ENCODE measurements at places on chromosomes 11 and 22. TPM values are rescaled to one million over a fixed set of nuclear protein-coding genes. Genes with fewer than 3 reads are reported as not detected.

LMO2 gene
- total RNA-seq, result 18.4 TPM

DNA sequence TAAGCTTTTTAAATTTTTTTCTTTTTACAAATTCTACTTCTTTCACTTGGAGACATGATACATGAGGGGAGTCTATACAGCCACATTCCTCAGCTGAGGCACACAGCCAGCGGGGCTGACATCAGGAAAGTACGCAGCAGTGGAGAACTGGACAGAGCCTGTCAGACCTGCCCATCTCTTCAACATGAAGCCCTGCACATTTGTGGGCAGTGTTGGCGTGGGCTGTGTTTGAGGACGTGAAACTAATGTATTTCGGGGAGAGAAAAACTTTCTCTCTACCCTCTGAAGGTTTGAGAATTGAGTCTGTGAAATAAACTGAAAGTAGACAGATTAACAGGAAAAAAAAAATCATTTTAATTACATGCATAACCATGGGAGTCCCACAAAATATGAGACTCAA, 84.8 kb upstream of the HTATIP2 start:
- DNase-seq, result no peak

DNA sequence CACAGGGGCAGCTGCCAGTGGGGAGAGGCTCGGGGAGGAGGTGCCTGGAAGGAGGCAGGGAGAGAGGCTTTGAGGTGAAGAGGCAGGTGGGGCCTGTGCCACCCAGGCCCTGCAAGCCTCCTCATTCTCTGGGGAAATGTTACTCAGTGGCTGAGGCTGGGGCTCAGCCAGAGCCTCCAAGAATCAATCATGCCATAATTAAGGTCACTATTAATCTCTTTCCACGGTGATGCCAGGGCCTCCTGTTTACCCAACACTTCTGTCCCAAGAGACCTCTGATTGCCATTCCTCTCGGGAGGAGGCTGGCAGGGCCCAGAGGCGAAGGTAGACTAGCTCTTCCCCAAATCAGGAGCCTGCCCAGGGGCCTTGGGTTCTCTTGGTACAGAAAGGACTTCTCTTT, 38.4 kb downstream of the GDPD5 start:
- no peak for DNase-seq

DNA sequence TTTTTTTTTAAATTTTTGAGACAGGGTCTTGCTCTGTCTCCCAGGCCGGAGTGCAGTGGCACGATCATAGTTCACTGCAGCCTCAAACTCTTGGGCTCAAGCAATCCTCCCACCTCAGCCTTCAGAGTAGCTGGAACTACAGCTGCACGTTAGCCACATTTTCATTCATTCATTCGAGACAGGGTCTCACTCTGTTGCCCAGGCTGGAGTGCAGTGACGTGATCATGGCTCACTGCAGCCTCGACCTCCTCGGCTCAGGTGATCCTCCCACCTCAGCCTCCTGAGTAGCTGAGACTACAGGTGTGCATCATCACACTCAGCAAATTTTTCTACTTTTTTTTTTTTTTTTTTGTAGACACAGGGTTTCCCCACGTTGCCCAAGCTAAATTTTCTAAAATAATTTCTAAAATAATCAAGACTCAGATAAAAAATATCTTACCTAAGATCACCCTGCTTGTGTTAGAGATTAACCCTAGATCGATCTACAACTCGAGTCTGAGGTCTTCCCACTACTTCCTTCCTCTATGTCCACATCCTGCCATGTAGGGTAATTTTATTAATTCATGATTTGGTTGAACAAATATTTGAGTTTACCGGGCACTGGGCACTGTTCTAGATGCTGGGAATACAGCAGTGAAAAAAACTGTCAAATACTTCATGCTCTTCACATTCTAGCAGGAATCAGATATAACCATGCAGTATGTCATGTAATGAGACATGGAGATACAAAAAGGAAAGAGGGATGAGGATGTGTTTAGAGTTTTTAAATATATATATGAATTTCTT, 15.1 kb downstream of the EIF4G2 start:
- DNase-seq, result no peak

DNA sequence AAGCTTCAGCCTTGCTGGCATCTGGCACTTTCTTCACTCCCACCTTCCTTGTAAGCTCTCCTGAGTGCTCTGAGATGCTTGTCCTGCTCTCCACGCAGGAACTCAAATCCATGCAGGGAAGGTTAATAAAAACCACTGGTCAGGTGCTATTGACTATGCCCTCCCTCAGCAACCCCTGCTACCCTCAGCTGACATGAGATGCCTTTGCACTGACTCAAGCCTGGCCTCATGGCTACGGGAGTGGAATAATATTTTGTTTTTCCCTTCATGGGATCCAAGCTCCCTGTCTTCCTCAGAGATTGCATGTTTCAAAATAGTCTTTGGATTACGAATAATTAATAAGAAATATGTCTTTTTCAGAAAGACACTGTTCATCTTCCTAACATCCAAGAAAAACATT, 31.7 kb upstream of the ABCC8 start:
- no peak for DNase-seq

DNA sequence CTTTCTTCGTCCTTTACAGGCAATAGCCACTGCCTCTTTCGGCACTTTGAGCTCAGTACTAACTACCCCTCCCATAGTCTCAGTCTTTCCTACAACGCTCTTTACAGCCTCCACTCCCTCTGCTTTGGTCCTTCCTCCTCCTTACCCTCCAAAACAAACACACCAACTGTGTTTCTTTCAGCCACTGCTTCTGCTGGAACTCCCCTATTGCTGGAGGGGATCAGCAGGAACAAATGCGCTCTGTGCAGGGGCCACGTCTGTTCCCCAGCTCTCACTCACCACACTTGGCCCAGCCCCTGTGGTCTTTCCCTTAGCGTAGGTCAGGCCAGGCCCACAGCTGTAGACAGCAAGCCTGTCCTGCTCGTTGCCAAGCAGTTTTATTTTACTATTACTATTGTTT, 42.3 kb downstream of the PC start:
- DNase-seq, result no peak
